ENCODE measurements at places on chromosomes 1 and 21. TPM values are rescaled to one million over a fixed set of nuclear protein-coding genes. Genes with fewer than 3 reads are reported as not detected.

Gene VWA5B1
- total RNA-seq, result not detected

Gene SMIM1
- total RNA-seq, result not detected

Gene FDPS
- 369 TPM for total RNA-seq

Gene STRIP1
- total RNA-seq, result 53.1 TPM

Data from myocyte (in vitro differentiated cells).